ENCODE measurements at places on chromosomes 3 and 15. TPM values are rescaled to one million over a fixed set of nuclear protein-coding genes. Genes with fewer than 3 reads are reported as not detected.

DNA sequence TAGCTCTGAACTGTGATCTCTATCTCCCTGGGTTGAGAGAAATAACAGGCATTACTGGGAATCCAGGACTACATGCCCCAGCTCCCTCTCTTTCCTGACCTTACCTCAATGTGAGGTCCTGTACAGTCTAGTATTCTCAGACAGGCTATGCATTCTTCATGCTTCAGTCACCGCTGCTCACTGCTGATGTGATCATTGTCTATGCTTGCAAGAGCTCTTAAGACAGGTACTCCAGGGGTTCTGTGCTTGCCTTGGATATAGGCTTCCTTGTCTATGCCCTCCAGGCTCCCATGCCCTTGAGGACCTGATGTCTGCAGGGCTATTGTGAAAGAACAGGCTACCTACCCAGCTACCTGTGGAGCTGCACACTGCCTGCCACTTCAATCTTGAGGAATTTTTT, 183.6 kb downstream of the MBNL1 start:
- DNase-seq: no peak
- H3K4me1 ChIP-seq: no peaks in the 10 kb centered on the region
- H3K27ac ChIP-seq: no peak overlapping the region
- no peaks in the 10 kb centered on the region for H3K36me3 ChIP-seq

DNA sequence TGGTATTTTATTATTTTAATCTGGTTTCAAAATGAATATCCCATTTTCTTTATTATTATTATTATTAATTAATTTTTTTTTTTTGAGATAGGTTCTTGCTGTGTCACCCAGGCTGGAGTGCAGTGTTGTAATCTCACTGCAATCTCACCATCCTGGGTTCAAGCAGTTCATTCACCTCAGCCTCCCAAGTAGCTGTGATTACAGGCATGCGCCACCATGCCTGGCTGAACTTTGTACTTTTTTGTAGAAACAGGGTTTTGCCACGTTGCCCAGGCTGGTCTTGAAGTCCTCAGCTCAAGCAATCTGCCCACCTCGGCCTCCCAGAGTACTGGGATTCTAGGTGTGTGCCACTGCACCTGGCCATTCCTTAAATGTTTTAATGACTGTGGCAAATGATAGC, 28.6 kb downstream of the DAG1 start:
- no peak overlapping the region for H3K4me3 ChIP-seq
- H3K4me1 ChIP-seq: peaks cover 24% of the 10 kb centered on the region
- no peaks in the 10 kb centered on the region for H3K27me3 ChIP-seq
- no peak for DNase-seq

The WWTR1 gene
- 55.8 TPM for total RNA-seq

GRCh38 chr3:31724651-31725050, 191.9 kb downstream of the STT3B start:
- H3K4me1 ChIP-seq: peaks cover 8% of the 10 kb centered on the region
- H3K27me3 ChIP-seq: no peaks in the 10 kb centered on the region
- H3K4me3 ChIP-seq: no peak overlapping the region
- H3K27ac ChIP-seq: peak overlapping the region; percentile 46
- H3K36me3 ChIP-seq: no peaks in the 10 kb centered on the region
- DNase-seq: peak; percentile 37

The PLA2G4F gene
- 1.1 TPM for total RNA-seq

The ZBBX gene
- not detected for total RNA-seq
